ENCODE measurements at places on chromosomes 2 and 18.

GRCh38 chr2:1546023-1546591, 132.8 kb downstream of the TPO start:
- peak; percentile 17 for DNase-seq

GRCh38 chr18:58139459-58140386, 95.7 kb downstream of the NEDD4L start:
- no peak for DNase-seq

- DNase-seq = no peak
Observed at GRCh38 chr2:8241317-8241716, 440.5 kb upstream of the ID2 start.

DNA sequence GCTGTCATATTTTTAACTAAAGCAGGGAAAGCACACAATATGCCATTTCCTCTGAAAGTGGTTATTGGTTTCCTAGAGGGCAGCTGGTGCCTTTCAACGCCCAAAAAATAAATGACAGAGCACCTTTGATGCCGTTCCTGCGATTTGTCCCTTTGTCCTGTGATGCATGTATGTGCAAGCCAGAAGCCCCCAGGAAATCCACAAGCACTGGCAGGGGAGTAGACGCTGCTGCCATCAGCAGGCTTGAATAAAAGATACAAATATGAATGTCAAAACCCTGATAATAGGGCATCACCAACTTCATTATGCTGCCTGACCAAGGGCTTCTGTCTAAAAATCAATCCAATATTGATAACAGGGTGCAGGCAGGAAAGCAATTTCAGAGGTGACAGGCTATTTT, 246.1 kb downstream of the FBXO15 start:
- DNase-seq = no peak

GRCh38 chr2:230330725-230331124, 3.7 kb downstream of the SP140L start:
- DNase-seq = peak; percentile 33

- no peak for DNase-seq
Observed at GRCh38 chr2:57987835-57988573, 58.6 kb upstream of the VRK2 start.

- peak; percentile 46 for DNase-seq
Observed at GRCh38 chr2:100062336-100062735, 80.1 kb downstream of the AFF3 start.
